ENCODE measurements at places on chromosomes 6 and 20.
A peak's percentile ranks its signal among the peaks of the same experiment; 100 is the strongest.

DNA sequence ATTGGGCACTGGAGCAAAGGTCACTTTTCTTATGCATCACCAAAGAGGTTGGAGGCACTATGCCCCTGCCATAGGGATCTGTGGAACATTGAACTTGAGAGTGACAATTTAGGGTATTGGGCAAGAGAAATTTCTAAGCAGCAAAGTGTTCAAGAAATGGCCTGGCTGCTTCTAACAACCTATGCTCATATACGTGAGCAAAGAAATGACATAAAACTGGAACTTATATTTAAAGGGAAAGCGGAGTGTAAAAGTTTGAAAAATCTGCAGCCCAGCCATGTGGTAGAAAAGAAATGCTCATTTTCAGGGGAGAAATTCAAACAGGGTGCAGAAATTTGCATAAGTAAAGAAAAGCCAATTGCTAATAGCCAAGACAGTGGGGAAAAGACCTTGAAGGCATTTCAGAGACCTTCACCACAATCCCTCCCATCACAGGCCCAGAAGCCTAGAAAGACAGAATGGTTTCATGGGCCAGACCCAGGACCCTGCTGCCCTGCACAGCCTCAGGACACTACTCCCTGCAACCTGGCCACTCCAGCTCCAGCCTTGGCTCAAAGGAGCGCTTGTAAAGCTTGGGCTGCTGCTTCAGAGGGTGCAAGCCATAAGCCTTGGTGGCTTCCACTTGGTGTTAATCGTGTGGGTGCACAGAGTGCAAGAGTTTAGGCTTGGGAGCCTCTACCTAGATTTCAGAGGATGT is 24.4 kb downstream of the NCR2 start:
- DNase-seq = no peak

DNA sequence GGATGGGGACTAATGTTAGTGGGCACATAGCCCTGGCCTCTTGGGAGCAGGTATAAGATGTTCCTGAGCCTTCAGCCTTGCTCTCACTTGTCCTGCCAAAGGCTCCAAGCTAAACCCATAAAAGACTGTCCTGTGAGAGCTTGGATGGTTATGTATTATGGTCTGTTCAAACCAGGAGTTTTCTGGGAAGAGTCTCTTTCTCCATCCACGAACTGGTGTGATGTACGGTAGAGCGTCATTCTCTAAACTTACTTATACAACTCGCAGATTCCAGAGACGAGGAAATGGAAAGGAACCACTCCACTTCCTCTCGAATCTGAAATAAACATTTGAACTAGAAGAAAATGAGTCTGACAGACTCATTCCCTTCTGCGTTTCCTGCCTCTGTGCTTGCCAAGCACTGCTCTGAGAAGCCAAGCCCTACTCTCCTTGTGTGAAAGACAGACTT is 5.3 kb downstream of the SOBP start:
- DNase-seq = no peak

- DNase-seq = no peak
Measured at GRCh38 chr20:32527052-32527446, 58.1 kb downstream of the NOL4L start.

DNA sequence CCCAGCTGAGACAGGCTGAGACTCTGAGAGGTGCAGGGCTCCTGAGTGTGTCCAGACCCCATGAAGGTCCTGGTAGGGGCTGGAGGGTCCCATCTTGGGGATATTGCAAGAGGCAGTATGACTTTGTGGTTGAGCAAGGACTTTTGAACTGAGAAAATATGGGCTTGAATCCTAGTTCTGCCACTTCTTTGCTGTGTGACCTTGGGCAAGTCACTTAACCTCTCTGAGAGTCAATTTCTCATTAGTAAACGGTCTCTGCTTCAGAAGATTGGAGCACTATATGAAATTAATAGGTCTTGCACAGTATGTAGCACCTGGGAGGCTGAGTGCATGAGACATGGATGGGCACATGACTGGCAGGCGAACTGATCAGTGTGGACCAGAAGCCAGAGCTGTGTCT is 42.7 kb downstream of the TFEB start:
- DNase-seq = no peak

- no peak for DNase-seq
Measured at GRCh38 chr6:3913958-3914337, 64.8 kb downstream of the FAM50B start.

GRCh38 chr20:49166534-49167449 is 21.3 kb downstream of the STAU1 start:
- no peak for DNase-seq

GRCh38 chr20:23637282-23638221 is at the start of gene CST3:
Gene CST3 (minus strand): TSS chr20:23637955. CDS start chr20:23637862, 93 bp downstream.
- peak; percentile 81 for DNase-seq

DNA sequence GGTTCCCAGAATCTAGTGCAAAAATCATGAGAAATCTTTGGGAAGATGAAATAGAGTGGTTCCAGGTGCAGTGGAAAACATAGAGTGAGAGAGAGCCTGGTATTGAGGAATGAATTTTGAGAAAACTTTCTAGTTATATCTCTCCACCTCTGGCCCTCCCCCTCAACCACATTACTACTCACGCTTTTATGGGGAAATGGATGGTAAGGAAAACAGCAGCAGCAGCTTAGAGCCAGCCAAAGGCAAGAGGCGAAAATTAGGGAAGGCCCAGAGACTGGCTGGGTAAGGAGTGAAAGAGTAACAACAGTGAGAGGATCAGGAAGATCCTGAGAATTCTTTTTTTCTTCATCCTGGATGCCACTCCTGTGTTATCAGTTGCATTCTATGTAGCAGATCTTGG is 187.9 kb upstream of the ECI2 start:
- DNase-seq = no peak

DNA sequence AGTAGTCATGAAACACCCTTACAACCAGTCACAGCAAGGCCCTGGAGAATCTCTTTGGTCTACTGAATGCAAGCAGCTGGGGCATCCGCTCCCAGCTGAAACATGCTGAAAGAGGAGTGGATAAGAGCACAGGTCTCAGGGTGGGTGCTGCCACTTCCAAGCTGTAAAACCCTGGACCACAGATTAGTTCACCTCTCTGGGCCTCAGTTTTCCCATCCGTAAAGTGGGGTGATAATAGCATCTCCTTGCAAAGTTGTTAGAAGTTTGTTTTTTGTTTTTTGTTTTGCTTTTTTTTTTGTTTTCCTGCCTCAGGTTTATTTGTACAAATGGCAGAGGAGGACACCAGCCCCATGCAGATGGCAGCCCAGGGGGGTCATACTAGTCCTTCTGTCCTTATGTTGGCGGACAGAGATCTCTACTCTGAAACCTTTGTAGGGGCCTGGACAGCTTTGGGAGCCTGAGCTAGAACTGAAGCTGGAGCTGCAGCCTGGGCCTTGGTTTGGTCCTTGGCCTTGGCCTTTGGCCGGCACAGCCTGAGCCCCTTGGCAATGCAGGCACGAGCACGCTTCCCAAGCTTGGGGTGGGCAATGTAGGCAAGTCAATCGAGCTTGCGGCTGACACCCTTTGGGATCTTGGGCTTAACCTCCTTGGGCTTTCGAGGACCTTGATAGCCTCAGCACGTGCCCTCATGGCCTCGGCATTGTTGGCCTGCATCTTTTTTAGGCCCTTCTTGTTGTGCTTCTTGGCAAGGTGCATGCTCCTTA is 38.2 kb downstream of the MRPL14 start:
- no peak for DNase-seq

GRCh38 chr6:137811916-137812553 is 55.0 kb upstream of the TNFAIP3 start:
- DNase-seq = no peak

DNA sequence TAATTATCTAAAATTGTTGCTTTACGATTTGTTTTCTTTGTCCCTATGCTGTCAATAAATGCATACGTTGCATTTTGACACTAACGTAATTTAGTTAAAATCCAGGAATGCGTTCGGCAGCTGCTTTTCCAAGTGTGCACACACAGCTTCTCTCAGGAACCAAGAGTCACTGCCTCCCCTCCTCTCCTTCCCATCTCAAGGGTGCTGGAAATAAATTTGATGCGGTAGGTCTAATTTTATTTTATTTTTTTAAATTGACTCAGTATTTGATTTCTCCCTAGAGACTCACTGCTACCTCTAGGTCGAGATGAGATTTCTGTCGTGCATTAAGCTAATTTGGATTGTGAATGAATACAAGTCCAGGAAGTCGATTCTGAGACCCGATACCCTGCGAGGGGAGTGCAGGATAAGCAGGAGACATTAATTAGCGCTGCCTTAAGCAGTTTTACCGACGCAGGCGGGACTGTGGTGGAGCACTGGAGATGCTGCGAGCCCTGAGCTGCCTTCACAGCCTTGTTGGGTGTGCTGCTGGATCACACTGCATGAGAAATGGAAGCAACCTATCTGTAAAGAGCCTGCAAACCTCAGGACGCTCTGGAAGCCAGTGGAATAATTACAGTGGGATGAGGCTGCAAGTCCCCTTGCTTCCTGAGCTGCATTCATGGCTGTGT is 381.2 kb downstream of the C6orf118 start:
- DNase-seq = no peak

GRCh38 chr20:57966620-57967019 is 256.8 kb upstream of the PMEPA1 start:
- no peak for DNase-seq

- no peak for DNase-seq
Measured at GRCh38 chr20:33423141-33423834, 20.3 kb downstream of the SNTA1 start.

DNA sequence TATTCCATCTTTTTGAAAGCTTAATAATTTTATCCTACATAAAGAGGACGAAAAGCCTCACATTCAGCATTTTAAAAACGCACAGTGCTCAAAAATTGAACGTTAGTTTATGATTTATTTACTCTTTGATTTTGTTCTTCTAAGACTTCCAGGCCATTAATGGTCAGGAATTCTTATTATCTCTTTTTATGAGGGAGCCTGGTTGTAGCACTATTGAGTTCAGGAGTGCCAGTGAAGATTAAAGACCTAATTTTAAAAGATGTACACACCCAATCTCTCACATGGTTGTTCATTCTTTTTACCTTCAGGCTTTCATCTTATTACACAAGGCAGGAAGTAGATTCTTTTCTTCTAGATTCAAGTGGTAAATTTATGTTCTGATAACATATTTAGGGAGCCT is 68.6 kb downstream of the HDDC2 start:
- no peak for DNase-seq

- no peak for DNase-seq
Measured at GRCh38 chr6:117985916-117986315, 78.9 kb downstream of the SLC35F1 start.

DNA sequence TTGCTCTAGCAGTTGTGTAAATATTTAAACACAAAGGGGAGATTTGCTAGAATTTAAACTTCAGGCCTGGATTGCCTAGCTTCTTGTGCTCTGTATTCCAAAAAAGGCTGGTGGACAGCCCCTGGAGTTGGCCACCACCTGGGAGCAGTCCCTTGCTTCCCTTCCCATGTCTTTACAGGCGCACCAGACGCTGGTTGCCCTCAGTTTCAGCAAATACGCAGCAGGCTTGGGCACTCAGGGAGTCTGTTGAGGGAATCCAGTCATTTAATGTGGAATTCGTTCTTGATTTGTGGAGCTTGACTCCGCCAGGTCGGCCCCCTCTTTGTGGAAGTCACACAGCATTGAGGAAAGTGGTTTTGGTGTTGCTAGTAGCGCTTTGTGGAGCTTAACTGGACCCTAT is 156.8 kb downstream of the DTNBP1 start:
- no peak for DNase-seq

DNA sequence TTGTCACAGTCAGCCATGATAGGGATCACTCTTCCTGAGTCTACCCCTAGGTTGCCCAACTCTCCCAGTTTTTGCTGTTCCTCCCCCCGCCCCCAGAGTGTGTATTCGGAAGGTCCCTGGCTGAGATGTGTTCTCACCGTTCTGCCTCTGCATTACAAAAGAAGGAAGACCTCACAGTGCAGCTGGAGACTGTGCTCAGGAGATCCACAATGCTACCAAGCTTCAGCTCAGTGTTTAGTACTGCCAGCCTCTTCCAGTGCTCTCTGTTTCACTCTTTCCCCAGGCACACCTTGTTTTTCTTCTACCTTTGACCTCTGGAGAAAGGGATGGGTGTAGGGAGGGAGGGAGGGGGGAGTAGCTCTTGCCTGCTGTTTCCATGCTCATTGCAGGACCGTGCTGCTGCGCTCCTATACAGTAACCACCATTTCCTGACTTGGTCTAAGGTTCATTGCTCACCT is 13.4 kb upstream of the MOCS1 start:
- no peak for DNase-seq

DNA sequence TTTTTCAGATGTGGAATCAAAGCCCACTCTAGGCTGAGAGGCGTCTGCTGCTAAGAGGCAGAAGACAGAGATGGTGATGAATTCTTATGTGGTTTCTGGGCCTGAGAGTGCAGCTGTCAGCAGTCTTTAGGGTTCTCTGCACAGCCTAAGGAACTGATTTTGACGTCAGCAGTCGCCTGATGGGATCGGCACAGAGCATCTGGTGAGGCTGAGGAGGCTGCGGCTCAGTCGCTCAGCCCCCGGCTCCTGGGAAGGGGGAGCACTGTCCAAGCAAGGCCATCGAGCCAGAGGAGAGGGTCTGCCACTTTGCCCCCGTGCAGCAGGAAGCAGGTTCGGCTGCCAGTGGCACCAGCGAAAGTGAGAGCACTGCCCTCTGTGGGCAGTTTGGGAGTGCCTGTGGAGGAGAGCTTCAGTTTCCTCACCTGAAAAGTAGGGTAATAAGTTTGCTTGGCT is 92.5 kb downstream of the TCP11 start:
- no peak for DNase-seq

DNA sequence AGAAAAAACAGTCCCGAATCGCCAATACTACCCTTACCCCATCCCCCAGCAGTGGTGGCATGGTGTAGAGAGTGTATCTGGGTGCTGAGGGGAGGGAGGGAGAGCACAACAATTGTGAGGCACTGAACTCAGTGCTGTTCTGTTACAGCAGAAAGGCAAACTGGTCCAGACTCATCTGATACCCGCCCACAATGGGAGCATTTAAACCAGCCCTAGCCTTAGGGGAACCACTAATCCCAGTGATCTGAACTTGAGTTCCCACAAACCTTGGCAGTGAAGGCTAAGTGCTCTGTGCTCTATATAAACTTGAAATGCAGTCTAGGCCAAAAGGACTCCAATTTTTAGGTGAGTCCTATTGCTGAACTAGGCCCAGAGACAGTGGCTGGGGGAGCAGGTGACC is 666.4 kb upstream of the PTCHD4 start:
- no peak for DNase-seq

DNA sequence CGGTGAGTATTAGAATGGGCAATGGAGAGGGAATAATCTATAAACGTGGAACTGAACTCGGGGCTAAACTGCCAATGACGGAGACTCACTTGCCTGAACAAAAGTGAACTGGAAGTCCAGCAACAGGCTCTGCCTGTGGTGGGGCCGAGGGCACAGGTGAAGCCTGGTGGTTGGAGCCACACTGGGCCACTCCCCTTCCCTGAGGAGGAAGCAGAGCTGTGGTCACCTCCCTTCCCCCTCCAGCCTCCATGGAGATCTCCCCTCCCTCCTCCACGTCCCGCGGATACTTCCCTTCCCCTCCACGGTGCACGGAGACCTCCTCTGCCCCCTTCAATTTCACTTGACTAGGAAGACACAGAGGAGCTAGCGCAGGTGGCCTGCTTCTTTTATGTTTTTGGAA is 14.7 kb upstream of the DSP start:
- no peak for DNase-seq

GRCh38 chr6:103677290-103677689 is 1182.4 kb downstream of the HACE1 start:
- DNase-seq = no peak

All from natural killer cell treated with Interleukin-12 subunit alpha and Interleukin-12 subunit beta and Interleukin-15 and Interleukin-18, amount 100 ng/mL, for 72 hours (primary cell).